ENCODE measurements at places on chromosomes 6 and 20.

DNA sequence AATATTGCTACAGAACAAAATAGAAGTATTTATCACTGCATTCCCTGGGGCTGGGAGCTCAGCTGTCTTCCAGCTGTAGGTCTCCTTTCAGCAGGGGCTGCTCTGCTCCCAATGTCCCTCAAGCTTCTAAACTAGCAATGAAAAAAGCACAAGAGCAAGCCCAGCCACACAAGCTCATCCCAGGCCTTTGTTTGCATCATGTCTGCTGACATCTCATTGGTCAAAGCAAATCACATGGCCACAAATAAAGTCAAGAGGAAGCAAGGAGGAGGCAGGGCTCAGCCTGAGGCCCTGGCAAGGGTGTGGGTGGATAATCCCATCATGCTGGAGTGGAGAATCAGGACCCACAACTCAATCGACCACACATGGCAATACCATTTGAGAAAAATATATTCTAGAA is 2.2 kb upstream of the BFSP1 start:
- DNase-seq = peak; percentile 72

- DNase-seq = no peak
Observed at GRCh38 chr6:170102038-170102437, 188.8 kb downstream of the DLL1 start.

GRCh38 chr6:139452148-139452876 is 77.9 kb upstream of the CITED2 start:
- DNase-seq = peak; percentile 49

GRCh38 chr6:75155631-75156030 is 50.2 kb downstream of the COL12A1 start:
- DNase-seq = no peak

GRCh38 chr6:29729774-29730328 is 6.6 kb downstream of the HLA-F start:
- DNase-seq = no peak

- no peak for DNase-seq
Observed at GRCh38 chr20:9660236-9660868, 146.0 kb downstream of the LAMP5 start.

GRCh38 chr20:21322083-21322710 is 19.1 kb downstream of the XRN2 start:
- no peak for DNase-seq

DNA sequence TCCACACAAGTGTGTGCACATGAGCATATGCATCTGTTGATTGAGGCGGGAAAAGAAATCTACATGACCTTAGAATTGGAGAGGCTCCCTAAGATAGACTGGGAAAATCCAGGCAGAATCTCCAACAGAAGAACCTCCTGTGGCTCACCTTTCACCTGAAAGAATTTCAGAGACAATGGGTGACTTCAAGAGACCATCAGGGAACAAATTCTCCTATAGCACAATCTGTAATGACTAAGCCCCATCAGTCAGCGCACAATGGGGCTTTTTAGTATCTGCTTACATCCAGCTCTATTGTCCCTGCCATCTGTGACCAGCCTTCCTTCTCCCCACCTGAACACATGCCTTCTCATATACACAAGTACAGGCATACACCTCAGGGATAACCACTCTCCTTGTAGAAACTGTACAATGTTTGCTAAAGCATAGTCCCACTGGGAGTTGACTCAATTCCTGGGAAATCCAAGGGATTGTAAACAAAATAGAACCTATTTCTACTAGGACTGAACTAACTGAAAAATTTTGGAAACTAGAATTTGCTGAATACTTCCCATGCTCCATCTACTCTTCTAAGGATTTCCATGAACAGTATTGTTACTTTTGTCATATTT is 150.8 kb upstream of the STXBP5 start:
- DNase-seq = no peak

DNA sequence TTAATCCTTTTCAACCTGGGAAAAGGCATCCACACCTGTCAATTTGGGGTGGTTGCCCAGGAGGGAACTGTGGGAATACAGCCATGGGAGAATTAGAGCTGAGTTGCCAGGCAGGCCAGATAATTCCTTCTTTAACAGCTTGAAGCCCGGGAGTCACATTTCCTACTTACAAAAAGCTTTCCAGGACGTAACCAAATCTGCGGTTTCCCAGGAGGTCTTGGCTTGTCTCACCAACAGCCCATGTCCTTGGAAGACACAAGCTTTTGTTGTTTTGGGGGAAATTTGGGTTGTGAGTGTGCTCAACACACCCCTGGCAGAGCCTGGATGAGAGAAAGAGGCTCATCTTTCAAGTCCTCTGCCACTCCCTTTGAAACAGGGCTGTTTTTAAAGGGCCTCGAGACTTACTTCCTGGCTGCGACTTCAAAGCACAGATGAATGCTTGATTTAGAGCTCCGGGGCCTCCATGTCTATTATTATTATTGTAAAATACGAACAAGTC is 465.9 kb upstream of the BTBD3 start:
- DNase-seq = no peak

- no peak for DNase-seq
Observed at GRCh38 chr20:50518270-50518721, 8.1 kb downstream of the PTPN1 start.

- DNase-seq = no peak
Observed at GRCh38 chr6:33987531-33988021, 158.3 kb downstream of the GRM4 start.

- DNase-seq = no peak
Observed at GRCh38 chr6:13563009-13563408, 11.4 kb upstream of the SIRT5 start.

- no peak for DNase-seq
Observed at GRCh38 chr6:2593167-2593566, 157.6 kb downstream of the MYLK4 start.

DNA sequence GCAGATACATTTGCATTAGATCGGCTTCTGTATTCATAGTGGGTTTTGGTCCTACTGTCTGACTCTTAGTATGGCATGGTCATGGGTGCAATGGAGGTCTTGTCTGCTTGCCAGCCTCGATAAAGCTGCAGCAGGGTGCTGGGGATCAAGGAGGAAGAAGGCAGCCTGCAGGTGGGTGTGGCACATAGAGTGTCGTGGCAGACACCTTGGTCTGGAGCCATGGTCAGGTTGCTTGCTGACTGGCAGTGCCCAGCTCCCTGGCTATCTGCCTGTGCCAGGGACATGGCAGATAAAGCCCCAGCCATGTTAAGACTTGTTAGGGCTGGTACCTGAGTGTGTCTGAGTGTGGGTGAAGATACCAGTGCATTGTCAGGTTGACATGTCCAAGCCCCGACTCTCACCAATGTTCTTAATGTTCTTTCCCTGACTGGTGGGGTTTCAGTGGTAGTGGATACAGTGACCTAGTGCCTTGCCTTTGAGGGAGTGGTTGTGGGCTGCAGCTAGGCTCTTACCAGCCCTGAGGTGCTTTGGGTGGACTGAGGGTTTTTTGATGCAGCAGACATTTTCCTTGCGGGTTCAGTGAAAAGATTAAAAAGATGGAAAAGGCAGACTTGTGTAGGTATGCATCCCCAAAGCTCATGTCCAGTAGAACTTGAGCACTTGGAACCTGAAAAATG is 1.8 kb downstream of the FAM83D start:
- DNase-seq = no peak

GRCh38 chr20:55782912-55783253 is 222.4 kb downstream of the CBLN4 start:
- no peak for DNase-seq

GRCh38 chr6:155272353-155273232 is 8.8 kb downstream of the CLDN20 start:
- DNase-seq = no peak

DNA sequence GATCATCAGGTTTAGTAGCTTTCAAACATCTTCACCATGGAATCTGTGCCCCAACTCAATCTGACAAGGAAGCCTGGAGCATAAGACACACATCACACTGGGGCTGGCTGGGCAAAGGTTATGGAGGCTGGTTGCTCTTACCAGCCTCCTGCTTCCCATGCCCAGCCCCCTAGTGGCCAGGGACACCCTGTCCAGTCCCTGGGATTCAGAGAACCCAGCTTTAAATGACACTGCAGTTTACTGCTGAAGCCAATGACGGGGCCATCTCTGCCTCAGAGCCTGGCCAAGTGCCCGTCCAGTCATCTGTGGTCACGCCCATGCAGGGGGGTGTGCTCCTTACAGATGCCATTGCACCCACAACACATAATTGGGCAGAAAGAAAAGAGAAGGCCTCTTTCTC is 272.9 kb downstream of the SMOC2 start:
- DNase-seq = no peak

GRCh38 chr20:45841407-45842129 is 8.0 kb downstream of the SNX21 start:
- DNase-seq = no peak

GRCh38 chr6:35057449-35058357 is 83.4 kb downstream of the TCP11 start:
- peak; percentile 11 for DNase-seq

DNA sequence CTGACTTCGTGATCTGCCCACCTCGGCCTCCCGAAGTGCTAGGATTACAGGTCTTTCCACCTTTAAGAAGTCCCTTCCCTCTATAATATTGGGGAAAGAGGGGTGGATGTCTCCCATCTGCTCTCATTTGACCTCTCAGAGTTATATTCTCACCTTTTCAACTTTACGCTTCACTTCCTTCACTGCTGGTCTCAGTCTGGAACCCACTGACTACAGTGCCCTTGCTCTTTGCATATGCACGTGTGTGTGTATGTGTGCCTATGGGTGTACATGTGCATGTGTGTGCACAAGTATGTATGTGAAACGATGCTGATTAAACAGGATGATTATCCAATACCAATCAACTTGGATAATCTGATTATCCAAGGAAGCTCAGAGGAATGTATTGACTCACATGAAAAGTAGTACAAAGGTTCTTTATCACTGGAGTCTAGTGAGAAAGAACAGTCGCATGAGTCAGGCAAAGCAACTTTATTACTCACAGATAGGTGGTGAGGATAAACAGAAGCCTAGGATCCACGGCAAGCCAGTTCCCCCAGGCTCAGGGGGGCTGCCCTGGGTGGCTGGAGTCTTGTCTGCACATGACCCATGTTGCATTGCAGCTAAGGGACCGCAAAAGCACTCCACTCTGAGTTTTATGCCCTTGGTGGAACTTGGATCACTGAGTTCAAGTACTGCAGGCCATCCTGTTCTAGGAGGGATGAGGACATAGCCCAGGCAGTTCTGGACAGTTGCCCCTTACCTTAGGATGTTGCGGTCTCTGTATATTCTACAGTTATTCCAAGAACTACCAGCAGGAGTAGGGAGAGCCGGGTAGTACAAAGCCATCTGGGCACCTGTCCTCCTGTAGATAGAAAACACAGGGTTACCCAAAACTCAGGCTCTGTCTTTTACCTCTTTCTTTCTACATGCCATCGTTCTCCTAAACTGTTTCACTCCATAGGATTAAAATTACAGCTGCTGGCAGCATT is 50.9 kb downstream of the SNRNP48 start:
- DNase-seq = no peak

DNA sequence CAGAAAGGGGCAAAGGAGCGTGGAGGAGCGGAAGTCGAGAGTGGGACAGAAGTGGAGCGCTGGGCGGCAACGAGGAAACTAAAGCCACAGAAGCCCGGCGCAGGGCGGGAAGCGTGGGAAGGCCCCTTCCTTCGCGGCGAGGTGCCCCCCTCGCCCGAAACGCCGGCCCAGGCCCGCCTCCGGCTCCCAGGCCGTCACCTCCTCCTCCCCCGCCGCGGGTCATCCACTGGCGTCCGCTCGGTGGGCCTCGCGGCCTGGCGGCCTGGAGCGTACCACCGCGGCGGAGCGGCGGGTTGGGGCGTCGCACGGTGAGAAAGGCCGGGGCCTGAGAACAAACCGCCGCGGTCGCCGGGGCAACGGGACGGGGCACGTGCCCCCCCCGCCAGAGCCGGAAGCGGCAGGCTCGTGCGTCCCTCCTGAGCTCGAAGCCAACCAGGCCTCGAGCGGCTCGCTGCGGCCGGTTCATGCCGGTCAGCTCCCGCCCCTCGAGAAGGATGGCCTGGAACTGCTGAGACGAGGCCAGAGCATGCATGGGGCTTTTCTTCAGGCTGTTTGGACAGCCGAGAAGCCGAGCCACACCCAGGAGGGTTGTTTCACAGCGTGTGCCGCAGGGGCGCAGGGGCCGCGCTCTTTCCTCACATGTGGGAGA is at the start of gene TCP11:
Gene TCP11 (minus strand): TSS at position 333 of the 649 bp plus-strand sequence. CDS start 469 bp downstream, outside the sequence.
- no peak for DNase-seq

GRCh38 chr6:26375270-26375669 is 7.6 kb upstream of the BTN2A2 start:
- no peak for DNase-seq

GRCh38 chr6:25192590-25193459 is 86.3 kb upstream of the CARMIL1 start:
- DNase-seq = no peak

DNA sequence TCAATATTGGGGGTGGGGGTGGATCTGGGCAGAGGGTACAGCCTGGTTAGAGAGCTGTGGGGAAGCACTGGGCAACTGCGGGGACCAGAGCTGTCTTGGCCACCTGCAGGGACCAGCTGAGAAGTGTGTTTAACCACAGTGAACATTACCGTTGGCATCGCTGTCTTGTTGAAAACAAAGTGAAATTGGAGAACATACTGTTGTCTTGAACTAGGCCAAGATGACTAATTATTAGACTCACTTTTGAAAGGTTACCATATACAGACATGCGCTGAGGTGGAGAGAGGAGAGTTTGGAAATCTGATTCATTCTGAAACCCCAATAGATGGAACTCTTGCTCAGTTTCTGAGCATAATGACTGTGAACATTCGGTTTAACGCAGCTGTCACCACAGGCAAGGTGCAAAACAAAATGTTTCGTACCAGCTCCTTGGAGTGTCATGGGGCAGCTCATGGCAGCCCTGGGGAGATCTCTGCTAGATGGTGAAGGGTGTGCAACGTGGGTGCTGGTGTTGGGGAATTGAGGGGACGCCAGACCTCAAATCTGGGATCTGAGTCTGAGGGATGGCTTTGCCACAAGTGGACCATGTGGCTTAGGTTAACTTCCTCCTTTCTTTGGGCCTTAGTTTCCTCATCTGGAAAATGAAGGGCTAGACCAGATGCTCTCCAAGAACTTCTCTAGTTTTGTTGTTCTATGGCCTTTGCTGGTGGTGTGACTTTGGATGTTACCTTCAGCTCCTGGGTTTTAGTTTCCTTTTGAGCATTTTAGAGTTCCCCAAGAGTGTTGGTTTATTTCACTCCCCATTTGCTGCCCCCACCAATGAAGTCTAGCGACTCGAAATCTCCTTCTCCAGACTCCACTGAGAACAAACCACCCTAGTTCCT is 24.6 kb upstream of the GTSF1L start:
- no peak for DNase-seq

DNA sequence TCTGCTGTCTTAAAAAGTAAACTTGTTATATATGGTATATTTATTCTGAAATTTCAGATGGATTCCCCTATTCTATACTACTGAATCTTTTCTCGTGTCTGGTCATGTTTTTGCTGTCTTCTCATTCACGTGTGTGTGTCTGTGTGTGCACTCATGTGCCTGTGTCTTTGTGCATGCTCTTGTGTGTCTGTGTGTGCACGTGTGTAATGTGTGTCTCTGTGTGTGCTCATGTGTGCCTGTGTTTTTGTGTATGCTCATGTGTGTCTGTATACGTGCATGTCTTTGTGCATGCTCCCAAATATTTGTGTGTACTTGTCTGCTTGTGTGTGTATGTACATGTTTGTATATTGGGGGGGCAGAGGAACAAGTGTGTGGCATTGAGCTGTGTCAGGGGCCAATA is 34.0 kb downstream of the PRR18 start:
- no peak for DNase-seq

All from SK-N-DZ (cell line).